ENCODE measurements at places on chromosomes 6 and 20. TPM values are rescaled to one million over a fixed set of nuclear protein-coding genes. Genes with fewer than 3 reads are reported as not detected.

Gene SCAND1
- total RNA-seq: 90.9 TPM

Gene FRMD1
- not detected for total RNA-seq

Gene E2F1
- total RNA-seq: 72.2 TPM

Gene SLC22A16
- total RNA-seq: not detected

Gene PTCRA
- total RNA-seq: not detected

Gene SPTLC3
- total RNA-seq: 16.3 TPM

Gene GGTLC1
- total RNA-seq: not detected

Gene KCNG1
- total RNA-seq: 61.5 TPM
